ENCODE measurements at places on chromosomes 3 and 15.

GRCh38 chr15:76964157-76964556 lies 30.8 kb upstream of the PSTPIP1 start:
- no peak for DNase-seq

DNA sequence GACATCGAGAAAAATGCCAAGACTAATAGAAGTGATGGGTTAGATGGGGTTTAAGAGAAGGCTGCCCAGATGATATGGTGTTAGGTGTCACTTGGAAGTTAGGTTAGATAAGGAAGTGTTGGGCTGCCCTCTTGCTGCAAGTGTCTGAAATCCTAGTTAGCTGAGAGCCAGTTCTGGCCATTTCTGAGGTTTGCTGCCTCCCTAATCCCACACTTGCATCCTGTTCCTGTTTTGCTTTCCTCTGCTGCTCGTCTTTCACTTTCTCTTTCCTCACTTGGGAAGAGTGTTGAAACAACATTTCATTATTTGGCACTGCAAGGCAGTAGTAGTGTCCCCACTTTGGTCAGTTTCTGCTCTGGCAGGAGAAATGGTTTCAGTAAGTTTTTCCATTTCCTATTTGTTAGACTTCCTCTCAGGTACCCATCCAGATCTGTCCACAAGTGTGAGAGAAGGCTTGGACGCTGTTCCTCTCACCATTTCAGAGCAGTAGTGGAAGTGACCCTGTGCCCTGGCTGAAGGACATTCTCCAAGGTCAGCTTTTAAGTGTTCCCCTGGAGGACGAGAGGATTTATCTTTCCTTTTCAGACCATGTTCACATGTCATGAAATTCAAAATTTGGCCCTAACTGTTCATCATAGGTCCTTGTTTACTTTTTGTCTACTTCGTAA lies 93.3 kb downstream of the ADAMTSL3 start:
- no peak for DNase-seq

- no peak for DNase-seq
These were observed 406.1 kb upstream of the ONECUT1 start for GRCh38 chr15:53196242-53196641.

GRCh38 chr15:79310612-79310984 lies 314 bp upstream of the TMED3 start:
- DNase-seq: no peak

GRCh38 chr15:49382394-49382793 lies 40.6 kb upstream of the FGF7 start:
- DNase-seq: no peak

DNA sequence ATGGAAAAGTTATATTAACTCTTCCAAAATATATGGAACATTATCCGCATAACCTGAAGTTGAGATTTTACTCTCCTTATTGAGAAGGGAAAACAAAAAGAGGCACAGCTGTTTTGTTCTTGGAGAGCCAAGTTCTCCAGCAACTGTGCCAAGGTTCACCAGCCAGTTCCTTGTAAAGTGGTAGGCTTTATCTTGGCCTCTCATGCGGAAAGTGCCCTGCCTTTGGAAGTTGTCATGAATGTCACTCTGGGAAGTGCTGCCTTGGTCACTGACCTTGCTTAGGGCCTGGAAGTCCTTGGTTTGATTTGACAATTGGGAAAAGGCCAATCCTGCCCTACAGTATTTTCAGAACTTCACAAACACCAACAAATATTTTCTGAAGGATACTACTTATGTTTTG lies 44.2 kb upstream of the THRB start:
- DNase-seq: no peak

- no peak for DNase-seq
These were observed 75.9 kb downstream of the UACA start for GRCh38 chr15:70687482-70687881.

- peak; percentile 24 for DNase-seq
These were observed 128.8 kb downstream of the FRMD5 start for GRCh38 chr15:44066211-44066827.

DNA sequence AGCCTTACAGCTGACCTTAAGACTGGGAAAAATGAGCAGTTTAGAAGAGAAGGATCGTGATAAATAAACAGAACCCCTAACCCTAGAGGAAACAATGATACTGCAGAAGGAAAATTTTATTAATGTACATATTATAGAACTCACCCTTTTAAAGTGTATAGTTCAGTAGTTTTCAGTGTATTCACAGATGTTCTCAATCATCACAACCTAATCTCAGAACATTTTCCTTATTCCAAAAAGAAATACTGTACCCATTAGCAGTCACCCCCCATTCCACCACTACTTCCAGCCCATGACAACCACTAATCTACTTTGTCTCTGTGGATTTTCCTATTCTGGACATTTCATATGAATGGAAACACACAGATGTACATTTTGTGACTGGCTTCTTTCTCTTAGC lies 90.2 kb upstream of the AGTR1 start:
- DNase-seq: no peak

GRCh38 chr3:64575211-64575844 lies 112.5 kb downstream of the ADAMTS9 start:
- no peak for DNase-seq

DNA sequence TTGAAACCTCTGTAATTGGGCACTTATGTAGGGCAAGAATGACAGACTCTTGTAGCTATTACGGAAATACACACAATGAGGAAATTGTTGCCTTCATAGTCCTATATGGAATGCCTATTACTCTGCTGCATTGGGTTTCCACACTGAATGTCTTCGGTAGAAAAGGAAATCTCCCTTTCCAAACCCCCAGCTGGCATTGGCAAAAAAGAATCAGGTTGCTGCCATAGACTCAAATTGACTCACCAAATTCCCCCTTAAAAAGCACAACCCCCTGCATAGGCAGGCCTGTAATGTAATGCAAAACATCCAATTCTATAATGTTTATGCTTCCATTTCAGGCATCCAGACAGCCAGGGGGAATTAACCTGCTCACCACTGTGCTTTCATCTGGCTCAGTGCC lies 44.8 kb upstream of the NTRK3 start:
- DNase-seq: no peak

GRCh38 chr3:183210341-183210740 lies 42.7 kb upstream of the B3GNT5 start:
- DNase-seq: no peak

DNA sequence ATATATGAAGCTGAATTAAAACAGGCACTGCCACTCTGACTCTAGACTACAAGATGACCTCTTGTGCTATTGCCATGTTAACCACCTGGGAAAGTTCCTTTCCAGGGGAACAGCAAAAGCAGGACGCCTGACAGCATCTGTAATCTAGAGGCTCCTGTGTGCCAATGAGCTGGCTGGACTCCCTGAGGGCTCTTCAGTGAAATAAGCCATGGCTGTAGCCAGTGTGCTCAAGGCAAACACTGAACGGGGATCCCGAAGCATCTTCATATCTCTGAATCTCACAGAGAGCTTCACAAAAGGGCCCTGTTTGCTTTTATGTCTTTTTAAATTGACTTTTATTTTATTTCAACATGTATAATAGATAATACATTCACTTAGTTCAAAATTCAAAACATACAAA lies 57.2 kb downstream of the BFSP2 start:
- no peak for DNase-seq

- DNase-seq: no peak
These were observed 30.6 kb upstream of the LYSMD4 start for GRCh38 chr15:99763827-99764226.

- DNase-seq: no peak
These were observed 64.8 kb downstream of the NTRK3 start for GRCh38 chr15:88191812-88192165.

DNA sequence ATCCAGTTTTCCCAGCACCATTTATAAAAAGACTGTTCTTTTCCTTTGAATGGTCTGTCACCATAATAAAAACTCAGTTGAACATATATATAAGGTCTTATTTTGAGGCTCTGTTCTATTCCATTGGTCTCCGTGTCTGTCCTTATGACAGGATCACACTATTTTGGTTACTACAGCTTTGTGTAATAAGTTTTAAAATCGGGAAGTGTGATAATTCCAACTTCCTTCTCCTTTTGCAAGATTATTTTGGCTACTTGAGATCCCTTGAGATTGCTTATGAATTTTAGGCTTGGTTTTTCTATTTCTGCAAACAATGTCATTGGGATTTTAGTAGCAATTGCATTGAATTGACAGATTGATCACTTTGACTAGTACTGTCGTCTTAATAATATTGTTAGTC lies 35.7 kb downstream of the SACM1L start:
- no peak for DNase-seq

- DNase-seq: no peak
These were observed 817.6 kb upstream of the CFAP20DC start for GRCh38 chr3:59867185-59868002.

DNA sequence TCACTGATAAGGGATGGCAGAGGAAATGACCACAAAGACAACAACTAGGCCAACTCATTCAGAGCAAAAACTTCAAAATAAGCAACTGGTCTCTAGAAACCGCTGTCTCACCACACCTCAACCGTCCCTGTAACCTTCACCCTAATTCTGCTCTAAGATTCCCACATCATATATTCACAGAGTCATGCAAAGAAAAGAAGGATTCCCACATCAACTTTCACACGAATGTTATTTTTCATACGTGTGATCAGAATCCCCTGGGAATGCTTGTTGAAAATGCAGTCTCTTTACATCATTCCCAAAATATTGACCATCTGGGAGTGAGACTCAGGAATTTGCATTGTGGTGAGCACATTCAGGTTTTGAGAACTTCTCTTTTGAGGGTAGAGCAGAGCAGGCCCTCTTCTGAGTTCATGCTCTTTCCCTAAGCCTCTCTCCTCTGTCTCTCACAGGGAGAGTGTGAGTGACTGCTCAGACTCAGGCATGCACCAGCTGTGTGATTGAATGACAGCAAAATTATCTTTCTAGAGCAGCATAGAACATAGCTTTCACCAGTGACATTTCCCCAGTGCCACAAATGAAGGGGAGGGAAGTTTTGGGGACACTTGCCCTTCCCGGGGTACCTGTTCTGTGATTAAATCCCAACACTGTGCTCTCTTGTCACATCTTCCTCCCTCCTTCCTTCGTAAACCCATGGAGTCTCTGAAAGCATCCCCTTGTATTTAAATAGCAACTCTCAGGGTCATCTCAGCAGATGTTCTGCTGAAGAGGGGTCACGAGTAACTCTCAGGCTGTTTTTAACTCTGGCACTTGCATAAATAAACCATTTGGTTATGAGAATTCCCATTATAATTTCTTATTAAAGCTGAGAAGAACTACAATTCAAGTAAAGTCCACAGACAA lies 170.9 kb downstream of the PLCL2 start:
- no peak for DNase-seq

Data from naive thymus-derived CD4-positive, alpha-beta T cell (primary cell).